ENCODE measurements at places on chromosomes 4 and X. TPM values are rescaled to one million over a fixed set of nuclear protein-coding genes. Genes with fewer than 3 reads are reported as not detected.

Gene P2RY10
- 52.7 TPM for polyA plus RNA-seq

Gene SPANXC
- not detected for polyA plus RNA-seq

Gene CPLX1
- 0.35 TPM for polyA plus RNA-seq

Gene FAAH2
- 16.7 TPM for polyA plus RNA-seq

Gene BMP3
- not detected for polyA plus RNA-seq

All from naive thymus-derived CD4-positive, alpha-beta T cell (primary cell).